ENCODE measurements at places on chromosomes 6 and 20.
A peak's percentile ranks its signal among the peaks of the same experiment; 100 is the strongest.

- no peak for DNase-seq
These were observed 83.4 kb downstream of the MAP7 start for GRCh38 chr6:136466777-136467176.

GRCh38 chr20:46883892-46884291 lies 10.8 kb upstream of the EYA2 start:
- DNase-seq = no peak

DNA sequence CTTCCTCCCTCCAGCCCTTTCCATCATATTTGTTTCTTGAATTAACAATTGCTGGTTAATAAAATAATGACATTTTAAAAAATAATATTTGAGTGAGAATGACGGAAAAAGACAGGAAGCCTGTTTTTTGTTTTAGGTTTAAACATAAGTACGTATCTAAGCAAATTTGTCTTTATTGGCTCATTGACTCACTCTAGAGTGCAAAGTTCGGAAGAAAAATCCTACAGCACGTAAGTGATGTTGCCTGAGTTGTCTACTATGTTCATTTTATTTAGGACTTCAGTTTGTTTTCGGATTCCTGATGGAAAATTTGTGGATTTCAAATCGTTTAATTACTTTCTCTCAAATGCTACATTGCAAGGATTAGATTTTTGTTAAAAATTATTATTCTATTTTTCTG lies 1435.7 kb upstream of the ADGRB3 start:
- no peak for DNase-seq

DNA sequence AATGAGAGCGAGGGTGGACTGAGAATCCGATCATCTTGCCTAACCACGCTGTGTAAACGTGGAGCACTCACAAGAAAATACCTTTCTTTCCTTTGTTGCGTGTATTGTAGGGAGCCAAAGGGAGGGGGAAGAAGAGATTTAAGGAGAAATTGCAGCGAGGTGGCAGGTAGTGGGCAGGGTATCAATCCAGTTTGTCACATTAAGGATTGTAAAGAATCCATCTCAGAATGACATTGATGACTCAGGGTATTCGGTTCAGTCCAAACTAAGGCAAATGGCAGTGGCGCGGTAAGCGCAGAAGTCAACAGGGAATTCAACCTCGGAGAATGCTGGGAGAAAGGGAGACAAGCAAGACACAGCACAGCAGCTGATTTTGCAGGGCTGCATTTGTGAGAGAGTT lies 146.2 kb downstream of the ID4 start:
- no peak for DNase-seq

DNA sequence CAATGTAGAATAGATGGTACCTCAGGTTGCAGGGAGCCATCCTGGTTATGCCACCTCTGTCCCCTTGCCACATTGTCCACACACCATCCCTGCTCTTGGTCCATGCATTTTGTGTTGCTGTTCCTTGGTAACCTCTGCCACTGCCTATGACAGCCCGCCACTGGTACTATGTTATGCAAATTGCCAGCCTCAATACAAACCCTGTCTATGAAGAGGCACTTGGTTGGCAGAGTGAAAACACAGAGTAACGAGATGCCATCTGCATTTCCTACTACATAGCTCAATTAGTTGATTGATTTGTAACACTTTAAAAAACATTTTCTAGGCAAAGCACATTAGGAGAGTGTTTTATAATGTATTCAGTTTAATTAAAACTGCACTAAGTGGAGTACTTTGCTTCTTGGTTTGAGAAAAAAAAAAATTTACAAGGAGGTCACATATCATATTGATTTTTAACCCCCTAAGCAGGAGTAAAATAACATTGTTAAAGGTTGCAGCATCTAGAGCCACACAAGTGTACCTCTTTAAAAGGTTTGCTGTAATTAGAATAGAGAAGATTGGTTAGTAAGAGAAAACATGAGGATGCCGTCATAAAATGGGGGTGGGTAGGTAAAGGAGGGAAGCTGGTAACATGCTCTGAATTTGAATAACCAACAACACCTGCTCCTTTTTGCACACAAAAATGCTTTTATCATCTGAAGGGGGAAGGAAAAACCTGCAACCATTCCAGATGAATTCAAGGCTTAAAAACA lies 817.1 kb downstream of the KIF16B start:
- DNase-seq = no peak

DNA sequence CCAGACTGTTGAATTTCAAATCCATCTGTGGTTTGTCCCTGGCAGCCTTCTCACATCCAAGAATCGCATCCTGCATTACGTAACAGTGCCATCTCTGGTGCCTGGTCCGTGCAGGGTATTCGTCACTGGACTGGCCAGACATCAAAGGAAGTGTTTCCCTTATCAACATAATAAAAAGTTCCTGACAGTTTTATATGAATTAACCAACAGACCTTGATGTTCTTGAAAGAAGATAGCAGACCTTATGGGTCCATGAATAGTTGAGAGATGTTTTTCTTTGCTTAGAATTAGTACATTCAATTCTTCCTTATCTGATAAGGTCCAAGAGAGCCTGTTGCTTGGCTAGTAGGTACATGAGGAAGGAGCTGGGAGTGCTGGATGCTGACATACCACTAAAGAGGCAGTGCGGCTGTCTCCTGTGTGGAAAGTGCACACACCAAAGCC lies 77.6 kb downstream of the PHACTR2 start:
- no peak for DNase-seq

DNA sequence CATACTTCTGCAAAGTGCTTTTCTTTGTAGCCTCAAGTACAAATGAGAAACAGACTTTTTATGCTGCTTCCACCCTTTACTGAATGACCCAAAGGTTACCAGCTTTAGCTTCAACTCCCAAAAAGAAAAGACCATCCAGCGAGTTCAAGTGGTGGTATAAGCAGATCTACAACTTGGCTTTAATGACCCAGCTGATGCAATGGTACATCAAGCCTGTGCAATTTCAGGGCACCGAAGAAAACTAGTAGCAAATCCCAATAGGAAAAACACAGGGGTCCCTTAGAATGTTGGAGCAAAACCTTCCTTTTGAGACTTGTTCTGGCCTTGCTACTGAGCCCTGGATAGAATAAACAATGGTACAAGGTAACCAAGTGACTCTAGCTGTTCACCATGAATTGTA lies 33.8 kb downstream of the STX7 start:
- DNase-seq = no peak

DNA sequence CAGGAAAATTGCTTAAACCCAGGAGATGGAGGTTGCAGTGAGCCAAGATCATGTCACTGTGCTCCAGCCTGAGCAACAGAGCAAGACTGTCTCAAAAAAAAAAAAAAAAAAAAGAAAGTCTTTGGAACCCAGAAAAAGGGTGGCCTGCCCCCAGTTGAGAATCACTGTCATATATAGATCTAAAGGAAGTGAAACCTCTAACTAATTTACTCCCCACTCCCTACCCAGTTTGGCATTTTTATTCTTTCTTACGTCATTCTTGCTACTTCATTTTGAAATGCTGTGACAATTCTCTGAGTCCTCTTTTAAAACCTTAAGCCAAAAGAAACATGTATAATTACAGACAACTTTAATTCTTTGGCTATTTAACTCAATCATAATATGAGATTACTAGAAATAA lies 254.8 kb downstream of the CDC5L start:
- no peak for DNase-seq

DNA sequence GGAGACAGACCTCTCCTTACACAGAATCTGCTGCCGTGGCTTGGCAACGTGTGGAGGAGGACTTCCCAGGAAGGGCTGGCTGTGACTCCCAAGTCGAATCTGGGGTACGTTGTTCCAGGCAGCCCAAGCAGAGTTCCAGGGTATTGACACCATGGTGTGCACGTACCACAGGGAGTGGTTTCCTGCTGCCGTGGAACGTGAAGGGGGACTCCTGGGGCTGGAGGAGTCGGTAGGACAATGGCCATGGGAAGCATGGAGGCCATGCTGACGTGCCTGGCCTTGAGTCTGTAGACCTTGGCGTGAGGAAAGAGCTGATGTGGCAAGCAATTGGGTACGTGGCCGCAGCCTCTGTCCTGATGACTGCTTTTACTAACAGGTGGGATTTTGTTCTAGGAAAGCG lies 119.3 kb downstream of the TULP4 start:
- DNase-seq = no peak

DNA sequence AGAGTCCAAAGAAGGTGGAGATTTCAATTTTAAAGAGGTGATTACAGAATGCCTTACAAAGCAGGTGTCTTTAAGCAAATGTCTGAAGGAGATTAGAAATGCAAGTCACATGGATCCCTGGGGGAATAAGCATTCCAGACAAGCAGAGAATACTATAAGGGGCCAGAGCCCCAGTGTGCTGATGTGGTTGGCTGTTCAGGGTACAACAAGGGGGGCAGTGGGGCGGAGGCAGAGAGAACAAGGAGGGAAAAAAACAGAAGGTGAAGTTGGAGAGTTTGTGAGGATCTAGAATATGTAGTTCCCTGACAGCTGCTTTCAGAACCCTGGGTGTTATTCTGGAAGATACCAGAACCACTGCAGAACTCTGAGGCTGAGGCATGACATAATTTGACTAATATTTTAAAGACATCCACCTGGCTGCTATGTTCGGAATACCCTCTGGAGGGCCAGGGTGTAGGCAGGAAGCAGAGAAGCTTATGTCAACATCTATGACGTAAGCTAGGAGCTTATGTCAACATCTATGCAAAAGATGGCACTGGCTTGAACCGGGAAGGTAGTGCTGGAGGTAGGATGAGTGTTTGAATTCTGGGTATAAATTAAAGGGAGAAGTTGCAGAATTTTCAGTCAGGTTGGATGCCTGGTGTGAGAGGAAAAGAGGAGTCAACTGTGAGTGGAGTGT lies 276.3 kb upstream of the AGPAT4 start:
- no peak for DNase-seq

DNA sequence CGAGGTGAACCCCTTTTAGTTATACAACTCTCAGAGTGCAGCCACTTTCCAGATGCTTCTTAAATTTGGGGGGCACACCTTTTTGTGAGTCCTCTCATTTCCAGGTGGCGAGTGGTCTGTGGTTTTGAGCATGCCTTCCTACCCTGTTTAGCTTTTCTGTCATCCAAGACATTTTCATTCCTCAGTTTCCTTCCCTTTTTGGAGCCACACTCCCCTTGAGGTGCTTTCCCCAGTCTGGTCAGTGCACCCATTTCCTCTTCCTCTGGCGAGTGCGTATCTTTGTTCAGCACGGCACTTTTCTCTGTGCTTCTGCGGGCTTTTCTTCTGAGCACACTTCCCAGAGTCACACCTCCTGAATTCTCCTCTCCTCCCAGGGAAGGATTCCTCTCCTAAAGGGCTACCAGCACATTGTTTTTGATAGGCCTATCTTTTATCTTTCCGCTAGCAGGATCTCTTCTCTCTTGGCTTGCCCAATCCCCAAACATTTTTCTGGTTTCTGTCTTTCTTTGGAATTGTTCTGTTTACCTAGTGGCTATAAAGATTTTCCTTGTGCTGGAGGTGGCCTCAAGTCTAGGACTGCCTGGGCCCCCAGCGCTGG lies 1.4 kb downstream of the PHF20 start:
- DNase-seq = peak; percentile 32

- DNase-seq = no peak
These were observed 293.7 kb downstream of the RNF144B start for GRCh38 chr6:18680842-18681241.

DNA sequence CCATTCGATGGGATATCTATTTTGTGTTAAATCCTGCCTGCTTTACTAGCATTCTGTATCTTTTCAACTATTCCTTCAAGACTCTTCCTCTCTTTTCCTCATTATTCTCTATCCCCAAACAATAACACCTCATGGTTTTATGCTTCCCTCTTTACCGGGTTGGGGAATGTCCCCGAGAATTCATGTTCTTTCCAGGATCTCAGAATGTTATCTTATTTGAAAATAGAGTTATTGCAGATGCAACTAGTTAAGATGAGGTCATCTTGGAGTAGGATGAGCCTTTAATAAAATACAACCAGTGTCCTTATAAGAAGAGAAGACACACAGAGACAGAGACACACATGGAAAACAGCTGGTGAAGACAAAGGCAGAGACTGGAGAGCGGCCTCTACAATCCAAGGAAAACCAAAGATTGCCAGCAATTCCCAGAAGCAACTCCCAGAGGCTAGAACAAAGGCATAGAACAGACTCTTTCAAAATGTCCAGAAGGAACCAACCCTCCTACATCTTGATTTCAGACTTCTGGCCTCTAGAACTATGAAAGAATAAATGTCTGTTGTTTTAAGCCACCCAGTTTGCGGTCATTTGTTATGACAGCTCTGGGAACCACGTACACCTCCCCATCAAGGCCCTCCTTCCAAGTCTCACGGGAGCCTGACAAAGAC lies 126.8 kb upstream of the TNFAIP3 start:
- DNase-seq = no peak

Data from activated CD4-positive, alpha-beta T cell treated with anti-CD3 and anti-CD28 coated beads, Interleukin-2, amount 50 U/mL, for 48 hours (primary cell).